Transverse colon (tissue), 4 donors: ENCODE measurements at places on chromosomes 6 and 20.

GRCh38 chr6:81575442-81575841 lies 177.0 kb downstream of the TENT5A start:
- DNase-seq, result no peak

- no peak for DNase-seq
Measured at GRCh38 chr6:1784422-1784884, 174.7 kb downstream of the FOXC1 start.

DNA sequence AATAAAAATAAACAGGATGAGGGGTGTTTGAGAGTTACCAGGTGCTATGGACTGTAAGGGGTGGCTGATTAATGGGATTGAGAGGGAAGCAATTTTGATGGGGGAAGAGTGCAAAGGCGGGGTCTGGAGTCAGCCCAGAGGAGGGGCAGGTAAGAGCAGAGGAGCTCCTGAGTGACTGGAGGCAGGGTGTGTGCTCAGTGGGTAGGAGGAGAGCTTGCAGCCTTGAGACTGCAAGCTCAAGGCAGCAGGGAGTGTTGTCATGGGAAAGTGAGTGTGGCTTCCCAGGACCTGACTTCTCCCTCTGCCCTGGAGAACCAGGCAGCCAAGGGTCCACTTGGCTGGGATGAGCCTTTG lies 54.2 kb downstream of the RAB44 start:
- no peak for DNase-seq

DNA sequence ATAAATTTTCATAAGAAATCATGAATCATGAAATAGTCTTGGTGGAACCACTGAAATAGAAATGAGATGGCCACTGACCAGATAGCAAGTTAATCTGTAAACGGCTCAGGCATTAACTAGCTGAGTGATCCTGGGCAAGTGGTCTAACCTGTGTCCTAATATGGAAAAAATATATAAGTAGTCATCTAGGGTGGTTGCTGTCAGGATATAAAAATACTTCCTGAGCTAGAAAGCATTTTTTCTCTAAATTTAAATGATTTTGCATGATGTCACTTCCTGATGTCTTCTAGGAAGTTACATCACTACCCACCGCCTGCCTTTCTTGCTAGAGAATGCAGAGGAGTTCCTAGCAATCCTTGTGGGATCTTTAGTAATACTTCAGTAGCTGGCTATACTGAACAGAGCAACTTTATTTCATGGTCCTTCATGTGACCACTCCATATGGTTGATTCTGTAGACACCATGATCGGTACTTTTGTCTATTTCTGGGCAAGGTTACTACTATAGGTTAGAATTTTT lies 228.1 kb upstream of the CEP162 start:
- no peak for DNase-seq

GRCh38 chr6:157510323-157511188 lies 129.6 kb downstream of the ZDHHC14 start:
- no peak for DNase-seq

- DNase-seq, result no peak
Measured at GRCh38 chr6:147195510-147195909, 8.7 kb upstream of the STXBP5 start.

DNA sequence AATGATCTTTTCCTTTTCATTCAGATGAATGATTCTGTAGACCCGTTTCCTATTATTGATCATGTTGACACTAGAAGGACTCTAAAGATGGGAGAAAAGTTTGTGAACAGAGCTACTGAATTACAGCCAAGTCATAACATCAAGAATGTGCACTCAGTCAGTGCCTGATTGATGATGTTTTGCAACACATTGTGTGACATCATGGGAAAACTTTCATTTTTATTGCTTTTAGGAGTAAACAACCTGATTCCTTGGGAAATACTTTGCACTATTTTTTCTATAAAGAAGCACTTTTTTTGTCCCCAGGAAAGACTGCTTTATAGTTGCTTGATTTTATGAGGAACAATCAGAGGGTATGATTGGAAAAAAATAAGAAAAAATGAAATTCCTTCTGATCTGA lies 383.8 kb upstream of the JAG1 start:
- no peak for DNase-seq

GRCh38 chr20:47334022-47334551 lies 22.4 kb downstream of the ZMYND8 start:
- peak; percentile 47 for DNase-seq

DNA sequence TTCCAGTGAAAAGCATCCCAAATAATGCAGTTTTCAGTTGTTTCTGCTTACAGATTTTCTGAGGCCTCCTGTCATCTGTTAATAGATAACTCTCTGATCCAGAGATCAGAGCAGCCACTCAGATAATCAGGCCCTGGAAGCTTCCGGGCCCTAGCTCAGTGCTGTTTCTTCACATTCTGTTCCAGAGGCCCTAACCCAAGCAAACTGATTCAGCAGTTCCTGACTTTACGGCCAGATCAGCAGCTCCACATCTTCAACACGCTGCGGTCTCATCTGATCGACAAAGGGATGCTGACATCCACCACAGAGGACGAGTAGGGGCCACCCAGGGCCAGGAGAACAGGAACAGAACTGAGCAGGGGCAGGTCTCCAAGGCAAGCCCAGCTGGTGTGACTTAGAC lies 63.1 kb downstream of the CDS2 start:
- no peak for DNase-seq

GRCh38 chr6:169293196-169293595 lies 39.5 kb upstream of the THBS2 start:
- no peak for DNase-seq

DNA sequence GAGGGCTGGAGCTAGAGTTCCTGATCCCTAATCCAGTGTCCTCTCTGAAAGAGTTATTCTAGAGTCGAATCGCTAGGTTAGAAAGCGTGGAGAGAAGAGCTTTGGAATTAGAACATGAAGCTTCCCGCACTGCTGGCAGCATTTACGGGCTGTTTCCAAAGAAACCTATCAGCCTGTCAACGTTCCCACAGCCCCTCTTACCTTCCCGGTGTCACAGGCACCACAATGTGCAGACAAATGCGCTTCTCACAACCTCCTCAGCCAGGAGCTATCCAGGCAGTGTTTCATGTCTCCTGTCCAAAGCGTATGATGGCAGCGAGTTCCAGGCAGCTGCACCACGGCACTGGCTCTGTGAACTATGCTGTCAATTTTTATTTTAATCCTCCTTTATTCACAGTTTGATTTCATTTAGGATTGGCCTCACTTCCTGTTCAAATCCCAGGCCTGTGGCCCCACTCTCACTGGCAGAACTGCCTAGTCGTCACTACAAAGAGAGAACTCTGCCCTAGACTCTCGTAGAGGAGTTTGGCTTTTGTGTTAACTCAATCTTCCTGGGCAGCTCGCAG lies 322.8 kb upstream of the SOX4 start:
- DNase-seq, result no peak

- DNase-seq, result no peak
Measured at GRCh38 chr6:8400663-8401062, 34.7 kb downstream of the SLC35B3 start.

DNA sequence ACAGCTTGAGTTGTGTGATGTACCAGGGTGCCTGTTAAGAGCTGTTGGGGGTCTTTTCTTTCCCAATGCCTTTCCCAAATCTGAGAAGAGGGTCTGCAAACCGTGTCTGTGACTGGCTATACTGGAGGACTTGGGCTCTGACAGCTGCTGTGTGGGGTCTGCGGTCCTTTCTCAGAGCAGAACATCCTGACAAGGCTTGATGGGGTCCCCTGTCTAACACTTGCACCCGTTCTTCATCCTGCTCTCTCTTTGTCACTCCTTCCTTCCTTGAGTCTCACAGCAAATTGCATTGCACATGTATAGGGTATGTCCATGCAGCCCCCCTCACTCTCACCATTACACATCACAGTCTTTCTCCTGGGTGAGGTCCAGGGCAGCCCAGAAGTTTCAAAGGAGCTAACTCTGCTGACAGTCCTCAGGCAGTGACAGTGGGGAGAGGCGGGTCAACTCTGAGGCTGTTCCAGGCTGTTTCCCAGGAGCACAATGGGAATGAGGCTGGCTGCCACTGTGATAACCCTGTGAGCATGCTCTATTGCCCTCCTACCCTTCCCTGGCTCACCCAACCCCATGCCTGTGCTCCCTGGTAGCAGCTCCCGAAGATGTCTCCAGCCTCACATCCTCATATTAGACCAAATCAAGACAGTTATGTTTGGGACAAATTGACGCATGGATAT lies 163.2 kb upstream of the GGTLC1 start:
- no peak for DNase-seq

DNA sequence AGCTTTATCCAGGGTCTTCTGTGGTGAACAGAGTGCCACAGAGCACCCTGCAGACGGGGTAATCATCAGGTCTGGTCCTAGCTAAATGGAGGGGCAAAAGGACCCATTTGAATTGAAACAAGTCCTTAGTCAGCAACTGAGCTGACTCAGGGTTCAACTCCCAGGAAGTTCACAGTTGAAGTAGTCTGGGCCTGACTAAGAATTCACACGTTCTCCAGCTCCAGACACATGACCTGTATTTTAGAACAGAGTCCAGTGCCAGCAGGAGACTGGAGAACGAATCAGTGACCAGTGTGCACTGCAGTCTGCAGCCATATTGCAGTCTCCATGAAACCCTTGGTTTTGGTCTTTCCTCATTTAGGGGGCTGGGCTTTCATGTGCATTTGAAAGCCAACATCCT lies 85.2 kb downstream of the ELOVL4 start:
- no peak for DNase-seq

DNA sequence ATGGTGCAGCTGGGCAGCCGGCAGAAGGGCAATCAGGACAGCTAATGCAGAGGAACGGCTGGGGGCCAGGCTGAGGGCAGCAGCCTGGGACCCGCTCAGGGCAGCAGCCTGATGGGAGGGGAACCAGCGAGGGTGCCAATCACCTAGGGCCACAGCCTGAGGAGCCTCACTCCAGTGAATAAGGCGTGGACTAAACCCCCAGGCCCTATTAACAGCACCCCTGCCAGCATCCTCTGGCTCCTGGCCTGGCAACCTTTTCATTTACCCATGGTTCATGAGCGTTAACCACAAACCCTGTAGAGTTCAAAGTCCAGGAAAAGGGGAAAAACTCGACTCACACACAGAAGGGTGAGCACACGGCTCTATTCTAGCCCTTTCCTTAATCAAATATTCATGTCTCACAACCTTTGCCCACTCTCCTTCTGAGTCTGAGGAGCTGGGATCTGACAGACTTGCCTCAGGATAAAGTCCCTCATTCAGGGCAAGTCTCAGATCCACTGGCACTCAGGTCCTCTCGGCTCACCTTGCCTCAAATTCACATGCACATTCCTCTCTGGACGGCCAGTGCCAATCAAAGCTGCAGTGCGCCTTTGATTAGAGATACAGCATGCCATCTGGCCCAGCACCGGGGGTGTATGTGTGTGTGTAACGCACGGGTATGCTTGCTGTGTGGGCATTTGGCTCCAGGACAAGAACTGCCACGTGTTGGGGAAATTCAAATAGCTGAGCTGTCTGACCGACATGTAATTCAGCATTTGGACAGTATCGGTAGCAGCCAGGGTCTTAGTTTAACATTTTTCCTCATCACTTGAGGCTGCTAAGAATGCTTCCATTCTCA lies 86.9 kb upstream of the TRAF3IP2 start:
- peak; percentile 59 for DNase-seq

- DNase-seq, result peak; percentile 84
Measured at GRCh38 chr6:89432875-89433251, at the start of gene ANKRD6. ANKRD6 (plus strand) TSS chr6:89433152; CDS start chr6:89566977, 133,825 bp downstream.

DNA sequence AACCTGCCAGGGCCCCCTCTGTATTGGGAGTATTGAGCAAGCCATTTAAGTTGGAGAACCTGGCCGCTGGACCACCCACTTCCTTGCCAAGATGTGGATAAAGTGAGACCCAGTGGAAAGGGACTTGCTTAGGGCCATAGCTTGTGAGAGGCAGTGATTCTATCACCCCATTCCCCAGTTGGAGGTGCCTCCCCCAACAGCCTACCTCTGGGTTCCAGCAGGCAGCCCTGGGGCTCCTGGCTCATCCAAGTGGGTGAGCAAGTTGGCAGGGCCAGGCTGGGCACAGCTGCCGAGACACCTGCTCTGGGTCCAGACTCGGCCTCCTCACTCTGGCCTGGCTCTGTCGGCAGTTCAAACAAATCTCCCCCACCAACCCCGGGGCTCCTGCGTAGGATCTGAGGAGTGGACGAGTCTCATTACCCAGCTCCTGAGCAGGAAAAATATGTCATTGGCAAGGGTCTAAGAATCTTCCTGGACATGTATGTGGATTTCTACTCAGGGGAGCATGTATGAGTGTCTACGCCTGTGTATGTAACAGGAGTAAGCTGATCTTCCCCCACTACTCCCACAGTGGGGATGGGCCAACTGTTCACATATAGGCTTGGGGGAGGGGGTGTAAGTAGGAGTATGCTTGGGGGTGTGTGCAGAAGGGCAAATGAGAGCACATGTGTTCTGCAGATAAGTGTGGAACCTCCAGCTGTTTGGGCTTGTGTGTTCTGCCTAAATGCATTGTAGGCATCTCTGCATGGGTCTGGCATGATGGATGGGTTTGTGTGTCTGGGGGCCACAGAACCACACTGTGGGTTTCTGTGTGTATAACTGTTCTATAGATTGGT lies 1.9 kb downstream of the ID1 start:
- peak; percentile 55 for DNase-seq

- no peak for DNase-seq
Measured at GRCh38 chr6:143299253-143300166, 151.0 kb downstream of the ADAT2 start.

DNA sequence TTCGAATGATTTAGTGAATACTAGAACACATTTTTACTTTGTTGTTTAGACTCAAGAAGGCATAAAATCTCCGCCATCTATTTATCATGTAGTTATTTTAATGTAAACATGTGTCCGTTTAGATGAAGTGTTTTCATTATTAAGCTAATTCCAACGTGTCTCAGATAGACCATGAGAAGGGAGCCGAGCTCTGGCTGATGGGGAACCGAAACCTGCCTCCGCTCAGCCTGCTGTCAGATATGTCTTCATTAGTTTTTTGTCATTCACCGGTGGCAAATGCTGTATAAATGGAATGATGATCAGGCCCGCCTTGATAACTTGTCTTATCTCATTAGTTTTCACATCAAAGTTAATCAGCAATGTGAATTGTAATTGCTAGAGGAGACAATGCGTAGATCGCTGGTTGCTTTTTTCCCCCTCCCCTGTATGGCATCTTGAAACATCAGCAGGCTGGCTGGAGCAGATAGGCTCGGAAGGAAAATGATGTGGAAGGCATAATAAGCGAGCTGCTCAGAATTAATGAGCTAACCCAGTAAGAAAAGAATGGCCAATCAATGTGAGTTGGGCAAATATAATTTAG lies 136.4 kb downstream of the LINC00237 start:
- DNase-seq, result no peak
